ENCODE measurements at places on chromosomes 7 and 10. TPM values are rescaled to one million over a fixed set of nuclear protein-coding genes. Genes with fewer than 3 reads are reported as not detected.

The GSTK1 gene
- total RNA-seq: 112 TPM

The ZNF775 gene
- total RNA-seq: 3.7 TPM

The CYP2C8 gene
- total RNA-seq: not detected

The ARHGEF35 gene
- 0.68 TPM for total RNA-seq

The HACD1 gene
- 52.7 TPM for total RNA-seq

The SRRM3 gene
- 9.5 TPM for total RNA-seq

The GJD4 gene
- not detected for total RNA-seq

The AKR1E2 gene
- 5.9 TPM for total RNA-seq

The PNLIPRP3 gene
- 0.04 TPM for total RNA-seq

The ANKIB1 gene
- total RNA-seq: 29.6 TPM

The BTBD16 gene
- total RNA-seq: 0.43 TPM

The SPRN gene
- total RNA-seq: 0.33 TPM

The ACTL6B gene
- not detected for total RNA-seq

The SAMD9 gene
- total RNA-seq: 2.5 TPM

The ACBD7 gene
- total RNA-seq: 1.2 TPM

The GPRIN2 gene
- total RNA-seq: 33.0 TPM

The RAB19 gene
- not detected for total RNA-seq

The SCIN gene
- 0.31 TPM for total RNA-seq

The ACSL5 gene
- total RNA-seq: 0.30 TPM

The MBL2 gene
- not detected for total RNA-seq

The SEMA3A gene
- total RNA-seq: 5.2 TPM

The EPHB6 gene
- 0.20 TPM for total RNA-seq

The AIMP2 gene
- 77.8 TPM for total RNA-seq

The TMEM26 gene
- total RNA-seq: 0.04 TPM

The FRAT1 gene
- total RNA-seq: 1.9 TPM

The PARG gene
- total RNA-seq: 22.2 TPM

The METTL27 gene
- 10.2 TPM for total RNA-seq

The PRSS37 gene
- not detected for total RNA-seq

The PALD1 gene
- 6.7 TPM for total RNA-seq

The TRPV5 gene
- not detected for total RNA-seq

The CLDN15 gene
- total RNA-seq: 6.1 TPM

The ZNF518A gene
- total RNA-seq: 9.2 TPM

The CADPS2 gene
- total RNA-seq: 0.03 TPM

The NEURL1 gene
- total RNA-seq: 0.78 TPM

The SMKR1 gene
- 7.8 TPM for total RNA-seq

The RSBN1L gene
- 8.2 TPM for total RNA-seq

The OR2A2 gene
- not detected for total RNA-seq

The VIPR2 gene
- total RNA-seq: 0.06 TPM

The CNNM1 gene
- total RNA-seq: 34.0 TPM

The PFKFB3 gene
- total RNA-seq: 154 TPM

The ELN gene
- total RNA-seq: 0.12 TPM

The STEAP1 gene
- 17.0 TPM for total RNA-seq

The PLXNA4 gene
- 0.40 TPM for total RNA-seq

The ZDHHC4 gene
- total RNA-seq: 45.2 TPM

The GRK5 gene
- 11.5 TPM for total RNA-seq

The MYH16 gene
- total RNA-seq: 0.25 TPM

The LRIT1 gene
- not detected for total RNA-seq

The TMEM213 gene
- total RNA-seq: not detected

The PRPS1L1 gene
- not detected for total RNA-seq

The CYP2C18 gene
- not detected for total RNA-seq
